ENCODE measurements at places on chromosomes 2 and 18.
A peak's percentile ranks its signal among the peaks of the same experiment; 100 is the strongest.

- DNase-seq, result no peak
These were observed 6.7 kb downstream of the TNFRSF11A start for GRCh38 chr18:62331581-62332356.

- no peak for DNase-seq
These were observed 199.7 kb downstream of the MYO3B start for GRCh38 chr2:170377500-170378207.

DNA sequence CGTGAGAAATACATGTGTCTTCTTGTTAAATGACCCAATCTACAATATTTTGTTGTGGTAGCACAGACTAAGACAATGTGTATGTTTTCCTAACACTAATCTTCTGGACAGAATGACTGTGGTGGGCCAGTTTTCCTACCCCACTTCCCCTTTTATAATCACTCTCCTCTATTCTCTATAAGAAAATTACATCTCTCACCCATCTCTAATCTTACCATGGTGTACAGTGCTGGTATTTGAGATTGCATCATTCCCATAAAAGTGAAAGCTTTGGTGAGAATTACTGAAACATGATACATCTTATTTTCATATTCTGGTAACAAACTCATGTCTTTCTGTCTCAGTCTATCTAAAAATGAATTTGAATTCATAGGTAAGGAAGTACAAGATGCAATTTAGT is 40.5 kb downstream of the CAVIN2 start:
- DNase-seq, result no peak

DNA sequence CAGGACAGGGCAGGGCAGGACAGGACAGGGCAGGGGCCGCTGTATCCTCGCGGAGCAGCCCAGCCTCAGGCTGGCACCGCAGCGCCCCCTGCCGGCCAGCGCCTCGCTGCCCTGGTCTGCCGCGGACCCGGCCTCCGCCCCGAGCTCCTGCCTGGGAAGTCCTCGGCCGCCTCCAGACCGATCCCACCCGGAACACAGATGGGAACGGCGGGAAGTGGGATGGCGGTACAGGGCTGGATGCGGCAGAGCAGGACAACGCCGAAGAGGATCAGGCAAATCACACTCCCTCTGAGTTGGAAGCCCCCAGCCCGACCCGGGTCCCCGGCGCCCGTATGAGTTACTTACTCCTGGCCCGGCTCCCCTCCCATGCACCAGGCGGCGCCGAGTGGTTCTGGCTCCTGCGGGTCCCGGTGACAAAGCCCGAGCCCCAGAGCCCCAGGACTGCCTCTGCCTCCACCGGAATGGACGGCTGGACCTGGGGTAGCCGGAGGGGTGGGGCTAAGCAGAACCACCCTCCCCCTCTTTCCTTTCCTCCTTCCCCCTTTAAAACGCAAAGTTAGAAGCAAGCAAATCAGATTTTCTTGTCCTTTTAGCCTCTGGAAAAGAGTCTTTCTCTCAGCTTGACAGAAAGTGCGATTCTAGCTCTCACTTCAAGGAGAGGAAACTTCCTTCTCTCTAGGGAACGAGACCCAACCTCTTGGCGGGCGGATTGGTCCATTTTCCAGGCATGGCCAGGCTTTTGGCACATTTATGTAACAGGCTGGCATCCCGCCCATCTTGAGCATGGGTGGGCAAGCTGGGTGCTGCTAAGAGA is at the start of gene TP53I3:
Gene TP53I3 (minus strand): TSS at position 449 of the 814 bp plus-strand sequence. CDS start 508 bp downstream, outside the sequence.
- peak; percentile 91 for DNase-seq

DNA sequence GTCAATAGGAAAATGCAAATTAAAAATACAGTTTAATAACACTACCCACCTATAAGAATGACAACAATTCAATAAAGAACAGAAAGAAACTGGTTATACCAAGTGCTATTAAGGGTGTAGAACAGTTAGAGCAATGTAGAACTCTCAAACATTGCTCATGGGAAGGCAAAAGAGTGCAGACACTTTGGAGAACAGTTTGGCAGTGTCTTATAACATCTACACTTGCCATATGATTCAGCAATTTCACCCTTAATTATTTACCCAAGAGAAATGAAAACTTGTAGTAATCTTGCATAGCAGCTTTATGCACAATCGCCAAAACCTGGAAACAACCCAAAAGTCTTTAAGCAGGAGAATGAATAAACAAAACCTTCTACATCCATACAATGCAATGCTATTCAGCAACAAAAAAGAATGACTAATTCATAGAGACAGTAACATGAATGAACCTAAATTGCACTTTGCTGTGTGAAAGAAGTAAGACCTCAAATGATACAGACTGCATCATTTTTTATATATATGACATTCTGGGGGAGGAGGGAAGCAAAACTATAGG is 455.2 kb downstream of the THSD7B start:
- DNase-seq, result no peak

GRCh38 chr2:152481881-152482583 is 147.1 kb downstream of the FMNL2 start:
- no peak for DNase-seq

- DNase-seq, result no peak
These were observed 131.8 kb downstream of the MREG start for GRCh38 chr2:215881582-215881981.
